ENCODE measurements at places on chromosomes 16 and 17.

- DNase-seq, result no peak
These were observed 11.3 kb downstream of the USB1 start for GRCh38 chr16:58012481-58012880.

DNA sequence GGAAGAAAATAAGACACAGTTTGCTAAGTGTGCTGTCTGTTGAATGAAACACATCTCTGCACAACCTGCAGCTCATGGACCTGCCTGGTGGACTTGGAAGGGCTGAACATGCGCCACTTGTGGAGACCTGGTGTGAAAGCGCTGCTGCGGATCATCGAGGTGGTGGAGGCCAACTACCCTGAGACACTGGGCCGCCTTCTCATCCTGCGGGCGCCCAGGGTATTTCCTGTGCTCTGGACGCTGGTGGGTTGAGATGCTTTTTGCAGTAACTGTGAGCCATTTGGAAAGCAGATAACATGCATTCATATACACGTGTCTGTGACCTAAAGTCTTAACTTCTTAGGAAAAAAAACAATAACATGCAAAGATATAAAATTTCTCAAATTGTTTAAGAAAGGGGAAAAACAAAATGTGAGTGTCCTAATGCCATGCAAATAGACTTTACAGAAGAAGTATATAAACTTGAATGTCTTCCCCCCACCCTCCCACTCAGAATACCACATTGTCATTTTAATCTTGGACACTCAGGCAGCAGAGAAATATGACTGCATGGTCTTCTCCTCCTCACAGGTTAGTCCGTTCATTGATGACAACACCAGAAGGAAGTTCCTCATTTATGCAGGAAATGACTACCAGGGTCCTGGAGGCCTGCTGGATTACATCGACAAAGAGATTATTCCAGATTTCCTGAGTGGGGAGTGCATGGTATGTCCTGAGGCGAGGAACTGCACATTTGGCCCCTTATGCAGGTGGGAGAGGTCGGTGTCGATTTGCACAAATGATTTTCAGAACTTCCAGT is 65.6 kb downstream of the SEC14L1 start:
- DNase-seq, result no peak

DNA sequence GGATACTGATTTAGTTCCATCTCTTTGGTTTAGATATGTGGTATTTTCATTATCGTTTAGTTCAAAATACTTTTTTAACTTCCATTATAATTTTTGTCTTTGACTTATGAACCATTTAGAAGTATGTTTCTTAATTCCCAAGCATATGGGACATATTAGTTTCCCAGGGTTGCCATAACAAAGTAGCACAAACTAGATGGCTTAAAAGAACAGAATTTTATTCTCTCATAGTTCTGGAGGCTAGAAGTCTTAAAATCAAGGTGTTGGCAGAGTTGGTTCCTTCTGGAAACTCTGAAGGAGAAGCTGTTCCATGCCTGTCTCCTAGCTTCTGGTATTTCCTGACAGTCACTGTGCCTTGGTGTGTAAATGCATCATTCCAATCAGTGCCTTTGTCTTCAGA is 291.5 kb upstream of the AXIN2 start:
- no peak for DNase-seq

DNA sequence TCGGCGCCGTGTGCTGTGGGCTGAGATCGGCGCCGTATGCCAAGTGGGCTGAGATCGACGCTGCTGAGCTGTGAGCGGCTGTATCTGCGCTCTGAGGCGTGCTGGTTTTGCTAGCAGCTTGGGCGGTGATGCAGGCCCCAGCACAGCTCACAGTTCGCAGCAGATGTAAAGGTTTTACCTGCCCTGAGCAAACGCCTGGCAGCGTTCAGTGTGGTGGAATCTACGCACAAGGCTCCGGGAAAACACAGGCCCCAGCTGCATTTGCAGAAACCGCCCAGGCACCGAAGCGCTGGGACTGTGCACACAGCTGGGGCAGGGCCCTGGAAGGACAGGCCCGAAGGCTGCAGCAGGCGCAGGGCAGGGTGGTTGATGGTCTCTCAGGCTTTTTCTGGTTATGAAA is 8.0 kb upstream of the ZNF469 start:
- no peak for DNase-seq

- DNase-seq, result no peak
These were observed 37.2 kb upstream of the SLC38A10 start for GRCh38 chr17:81332118-81332834.

- no peak for DNase-seq
These were observed 37.8 kb downstream of the CACNG1 start for GRCh38 chr17:67082107-67082506.

- DNase-seq, result no peak
These were observed 13.7 kb upstream of the BCO1 start for GRCh38 chr16:81224824-81225223.

DNA sequence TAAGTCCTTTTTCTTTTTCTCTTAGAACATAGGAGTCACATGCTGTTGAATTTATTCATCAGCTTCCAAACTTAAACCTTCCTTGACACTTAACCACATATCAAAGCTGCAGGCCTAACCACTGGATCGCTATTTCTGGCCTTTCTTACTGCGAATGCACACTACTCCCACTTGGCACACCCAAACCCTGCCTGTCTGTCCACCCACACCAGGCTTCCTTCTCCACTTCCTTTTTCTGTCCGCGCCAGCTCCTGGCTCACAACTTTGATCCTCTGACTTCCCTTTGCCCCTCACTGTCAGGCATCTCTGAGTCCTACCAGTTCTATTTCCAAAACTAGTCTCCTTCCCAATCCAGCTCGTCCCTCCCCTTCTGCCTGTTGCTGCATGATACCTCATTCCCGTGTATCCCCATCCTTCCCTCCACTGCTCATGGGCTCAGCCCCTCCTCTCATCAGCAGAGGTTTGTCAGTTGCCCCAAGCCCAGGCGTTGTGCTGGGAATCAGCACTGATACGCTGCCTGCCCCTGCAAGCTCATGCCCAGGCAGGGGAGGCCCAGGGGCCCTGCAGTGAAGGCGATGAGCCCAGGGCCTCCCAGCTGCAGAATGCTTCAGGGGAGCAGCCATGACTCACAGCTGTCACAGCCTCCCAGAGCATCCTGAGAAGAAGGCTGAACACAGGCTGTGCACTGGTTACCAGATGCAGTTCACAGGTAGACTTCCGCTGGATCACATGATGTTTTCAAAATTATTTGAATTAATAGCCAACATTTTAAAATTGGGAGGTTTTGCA is 179.8 kb downstream of the KATNIP start:
- DNase-seq, result no peak

DNA sequence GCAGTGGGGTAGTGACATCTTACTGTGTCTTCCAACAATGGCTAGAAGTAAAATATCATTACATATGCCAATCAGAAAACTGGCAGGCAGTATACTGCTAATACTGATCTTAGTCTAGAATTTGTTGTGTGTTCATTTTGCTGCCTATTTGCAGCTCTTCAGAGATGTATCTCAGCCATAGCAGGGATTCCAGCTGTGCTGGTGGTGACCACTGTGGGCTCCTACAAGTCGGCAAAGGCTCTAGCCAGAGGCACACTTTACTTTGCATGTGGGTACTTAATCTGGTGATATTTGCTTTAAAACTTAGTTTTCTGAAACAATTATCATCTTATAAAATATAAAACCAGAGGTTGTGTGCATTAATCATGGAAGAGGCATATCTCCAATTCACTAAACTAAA is 70.0 kb downstream of the TMC6 start:
- DNase-seq, result no peak

- DNase-seq, result no peak
These were observed at the start of gene CDYL2 for GRCh38 chr16:80804526-80805383. CDYL2 (minus strand) TSS chr16:80804598; CDS start chr16:80804173, 425 bp downstream.

DNA sequence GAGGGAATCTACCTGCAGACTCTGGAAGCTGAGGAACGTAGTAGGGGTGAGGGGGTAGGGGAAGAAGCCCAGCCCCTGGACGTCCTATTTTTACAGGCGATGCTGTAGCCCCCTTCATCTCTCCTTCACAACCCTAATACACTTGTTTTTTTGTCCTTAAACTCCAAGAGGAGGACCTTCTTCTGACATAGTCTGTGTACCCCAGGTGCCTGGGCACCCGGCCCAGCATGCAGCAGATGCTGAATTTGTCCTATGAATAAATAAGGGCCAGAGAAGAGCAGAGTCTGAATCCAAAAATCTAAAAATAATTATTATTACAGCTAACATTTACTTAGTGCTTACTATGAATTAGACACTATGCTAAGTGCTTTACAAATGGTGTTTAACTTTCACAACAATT is 5.1 kb downstream of the KIF18B start:
- DNase-seq, result no peak

- DNase-seq, result no peak
These were observed 13.4 kb upstream of the MEIOC start for GRCh38 chr17:44642834-44643233.

DNA sequence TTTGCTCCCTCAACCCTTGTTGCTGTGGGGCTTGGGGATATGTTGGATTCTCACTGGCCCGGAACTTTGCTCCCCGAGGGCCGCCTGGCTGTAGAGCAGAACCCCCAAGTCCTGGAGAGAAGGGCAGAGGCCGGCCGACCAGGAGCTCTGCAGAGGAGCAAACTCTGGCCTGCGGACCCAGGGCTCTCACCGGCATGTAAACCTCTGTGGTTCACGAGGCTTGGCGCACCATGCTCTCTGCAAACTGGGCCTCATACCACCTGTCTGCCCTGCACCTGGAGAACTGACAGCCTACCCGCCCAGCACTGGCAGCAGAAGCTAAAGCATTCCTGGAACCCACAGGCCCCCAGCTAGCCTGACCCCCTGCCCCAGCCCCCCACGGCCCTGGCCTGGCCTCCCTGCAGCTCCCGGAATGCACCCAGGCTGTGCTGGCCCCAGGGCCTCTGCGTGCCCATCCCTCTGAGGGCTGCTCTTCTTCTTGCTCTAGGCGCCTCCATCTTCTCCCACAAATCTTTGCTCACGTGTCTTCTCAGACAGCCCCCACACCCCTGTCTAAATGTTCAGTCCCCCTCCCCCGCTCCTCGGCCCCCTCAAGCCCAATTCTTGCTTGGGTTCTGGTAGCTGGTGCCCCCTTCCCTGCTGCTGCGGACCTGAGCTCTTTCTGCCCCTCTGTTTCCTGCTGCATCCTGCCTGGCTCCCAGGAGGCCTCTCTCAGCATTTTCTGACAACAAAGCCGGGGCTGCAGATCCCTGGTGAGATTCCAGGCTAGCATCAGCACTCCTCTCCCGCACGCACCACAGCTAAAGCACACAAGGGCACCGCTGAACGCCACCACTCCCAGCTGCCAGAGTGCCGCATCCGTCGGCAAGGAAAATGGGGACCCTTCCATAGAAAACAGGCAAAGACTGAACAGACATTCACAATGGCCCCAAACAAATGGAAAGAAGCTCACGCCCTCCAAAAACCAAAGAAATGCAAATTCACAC is 23.3 kb downstream of the ACTG1 start:
- DNase-seq, result no peak

DNA sequence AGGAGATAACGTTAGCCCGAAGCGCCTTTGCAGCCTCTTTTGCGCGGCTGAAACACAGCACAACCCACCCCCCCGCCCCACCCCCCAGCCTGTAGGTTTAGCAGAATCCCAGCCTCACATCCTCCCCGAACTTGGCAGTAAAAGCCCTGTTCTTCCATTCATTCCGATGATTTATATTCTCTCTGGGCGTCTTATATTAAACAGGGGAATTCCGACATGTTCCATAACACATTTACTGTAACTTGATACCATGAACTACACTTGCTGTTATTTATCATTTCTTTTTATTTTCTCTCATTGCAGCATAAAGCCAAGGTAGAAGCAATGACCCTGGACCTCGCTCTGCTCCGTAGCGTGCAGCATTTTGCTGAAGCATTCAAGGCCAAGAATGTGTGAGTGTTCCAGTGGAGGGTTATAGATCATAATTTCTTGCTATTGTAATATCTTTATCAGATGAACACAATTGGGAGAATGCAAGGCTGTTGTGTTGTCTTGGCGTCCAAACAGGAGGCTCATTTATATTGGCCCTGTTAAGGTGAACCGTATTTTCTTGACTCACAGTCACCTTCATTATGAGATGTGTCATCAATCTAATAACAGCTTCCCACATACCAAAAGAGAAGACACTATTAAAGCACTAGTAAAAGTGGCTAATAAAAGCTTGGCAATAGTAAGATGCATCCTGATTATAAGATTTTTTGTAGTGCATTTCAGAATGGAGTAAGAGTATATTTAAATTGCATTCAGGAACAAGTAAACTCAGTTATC is 287.3 kb downstream of the WWOX start:
- DNase-seq, result no peak

DNA sequence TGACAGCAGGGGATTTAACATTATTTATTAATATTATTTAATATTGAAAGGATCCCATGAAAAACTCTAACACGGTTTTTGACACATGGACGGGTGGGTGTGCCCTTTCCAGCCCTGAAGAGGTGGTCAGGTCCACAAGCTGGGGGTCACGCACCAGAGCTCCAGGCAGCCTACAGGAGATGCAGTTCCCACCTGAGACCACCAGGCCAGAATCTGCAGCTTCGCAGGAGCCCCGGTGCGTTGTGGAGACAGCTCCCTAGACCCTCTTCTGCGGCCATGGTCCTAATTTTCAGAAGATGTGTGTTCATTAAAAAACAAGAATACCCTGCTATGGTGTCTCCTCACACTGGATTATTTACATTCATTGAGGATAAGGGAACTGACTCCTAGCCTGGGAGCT is 331.1 kb downstream of the C16orf95 start:
- DNase-seq, result no peak

DNA sequence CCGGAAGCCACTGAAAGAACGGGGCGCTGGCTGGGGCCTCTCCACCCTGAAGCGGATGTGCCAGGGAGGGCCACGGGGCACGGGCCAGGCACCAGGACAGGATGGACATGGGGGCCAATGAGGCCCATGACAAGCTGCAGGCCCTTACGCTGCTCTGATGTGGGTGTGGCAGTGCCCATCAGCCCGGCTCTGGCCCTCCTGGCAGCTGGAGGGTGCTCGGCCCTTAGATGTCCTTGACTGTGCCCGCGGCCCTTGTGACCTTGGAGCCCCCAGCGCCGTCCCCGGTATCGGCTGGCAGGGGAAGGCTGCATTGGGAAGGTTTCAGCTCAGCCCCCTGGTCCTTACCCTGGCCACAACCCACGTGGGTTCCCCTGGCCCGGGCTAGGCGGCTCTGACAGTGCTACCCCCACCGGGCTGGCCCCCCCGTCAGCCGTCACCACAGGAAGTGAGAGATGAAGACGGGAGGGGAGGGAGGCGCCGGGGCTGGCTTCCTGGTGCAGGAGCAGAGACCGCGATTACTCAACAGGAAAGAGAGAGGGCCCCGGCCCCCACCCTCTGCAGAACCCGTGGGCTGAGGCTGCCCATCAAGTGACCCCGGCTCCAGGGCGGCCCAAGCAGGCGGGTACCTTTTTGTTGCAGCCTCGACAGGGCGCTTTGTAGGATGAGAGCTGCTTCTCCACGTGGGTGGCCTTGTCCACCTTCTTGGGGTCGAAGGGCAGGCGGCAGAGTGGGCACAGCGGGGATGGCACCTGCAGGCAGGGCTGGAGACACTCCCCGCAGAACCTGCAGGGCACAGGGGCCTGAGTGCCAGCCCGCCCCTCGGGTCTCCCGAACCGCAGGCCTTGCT is 5.3 kb downstream of the RNF166 start:
- DNase-seq, result peak; percentile 93

DNA sequence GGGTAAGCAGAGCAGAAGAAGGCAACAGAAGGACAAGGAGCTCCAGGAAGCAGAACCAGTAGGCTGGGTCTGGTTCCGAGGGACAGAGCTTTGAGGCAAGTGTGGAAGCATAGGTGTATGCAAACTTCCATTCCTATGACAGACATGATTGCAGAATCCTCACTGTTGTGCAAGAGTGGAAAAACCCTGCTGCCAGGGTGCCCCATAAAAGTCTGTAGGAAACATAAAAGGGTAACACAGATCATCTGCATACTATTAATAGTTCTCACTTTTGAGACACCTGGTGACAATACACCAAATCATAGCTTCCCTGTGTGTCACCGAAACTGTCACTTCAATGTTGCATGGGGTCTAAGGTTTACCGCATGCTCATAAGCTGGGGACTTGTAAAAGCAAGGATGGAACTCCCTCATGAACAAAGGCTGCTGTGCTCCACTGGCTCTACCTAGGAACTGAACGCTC is 39.7 kb downstream of the ARHGAP17 start:
- DNase-seq, result no peak

All from activated CD4-positive, CD25-positive, alpha-beta regulatory T cell treated with anti-CD3 and anti-CD28 coated beads, Interleukin-2, amount 50 U/mL, for 16 hours (primary cell).